ENCODE measurements at places on chromosomes 11 and 22.

GRCh38 chr11:97607291-97608000 is 1217.6 kb downstream of the JRKL start:
- DNase-seq = no peak

GRCh38 chr11:121890377-121890776 is 225.6 kb downstream of the BLID start:
- DNase-seq = no peak

DNA sequence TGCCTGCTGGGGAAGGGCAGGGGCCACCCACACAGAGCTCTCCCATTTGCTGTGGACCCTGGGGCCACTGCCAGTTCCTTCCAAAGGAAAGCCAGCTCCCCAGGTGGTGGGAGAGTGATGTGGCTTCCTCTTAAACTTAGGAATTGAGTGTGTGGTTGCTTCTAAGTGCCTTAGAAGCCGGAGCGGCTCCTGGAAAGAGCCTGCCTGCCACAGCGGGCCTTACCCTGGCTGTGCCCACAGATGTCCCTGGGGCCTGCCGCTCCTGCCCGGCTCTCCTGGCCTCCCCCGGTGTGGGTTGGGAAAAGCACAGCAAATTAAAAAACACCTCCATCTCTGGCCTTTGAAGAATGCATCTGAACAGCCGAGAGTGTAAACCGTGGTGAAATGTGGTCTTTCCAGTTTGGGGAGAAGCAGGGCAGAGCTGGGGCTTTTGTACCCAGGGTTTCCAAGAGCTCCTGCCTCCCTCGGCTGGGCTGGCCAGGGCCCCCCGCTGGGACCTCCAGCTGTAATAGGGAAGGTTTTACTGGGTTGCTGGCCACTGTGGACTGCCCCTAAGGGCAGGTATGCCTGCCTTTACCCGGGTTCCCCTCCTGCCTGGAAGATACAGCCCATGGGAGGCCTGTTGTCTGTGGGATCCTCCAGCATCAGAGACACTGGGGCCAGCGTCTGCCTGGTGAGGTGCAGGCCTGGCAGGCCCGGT is 30.2 kb downstream of the LRP5 start:
- no peak for DNase-seq

GRCh38 chr11:100890789-100891188 is 203.7 kb downstream of the ARHGAP42 start:
- no peak for DNase-seq

GRCh38 chr22:44281768-44282637 is 30.7 kb downstream of the SHISAL1 start:
- DNase-seq = no peak

- DNase-seq = peak; percentile 66
Observed at GRCh38 chr22:42562279-42562678, 8.5 kb downstream of the SERHL2 start.

- no peak for DNase-seq
Observed at GRCh38 chr11:112175599-112175952, 264 bp downstream of the BCO2 start.

- no peak for DNase-seq
Observed at GRCh38 chr22:41038732-41039131, 53.7 kb upstream of the EP300 start.

DNA sequence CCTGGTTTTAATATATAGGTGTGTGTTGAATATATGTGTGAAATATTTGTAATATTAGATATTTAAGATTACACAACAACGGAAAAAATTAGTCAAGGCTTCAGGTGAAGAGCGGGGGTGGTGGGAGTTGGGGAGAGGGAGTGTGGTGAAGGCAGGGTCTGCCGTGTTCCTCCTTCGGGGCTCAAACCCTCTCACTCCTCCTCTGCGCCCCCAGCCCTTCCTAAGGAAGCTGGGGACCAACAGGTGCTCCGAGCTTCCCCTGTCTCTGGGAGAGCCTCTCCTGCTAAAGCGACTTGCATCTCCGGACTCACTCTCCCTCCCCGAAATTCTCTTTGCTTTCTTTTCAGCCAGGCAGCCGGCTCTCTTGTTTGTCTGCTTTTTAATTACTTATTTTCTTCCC is 960 bp upstream of the CADM1 start:
- no peak for DNase-seq

DNA sequence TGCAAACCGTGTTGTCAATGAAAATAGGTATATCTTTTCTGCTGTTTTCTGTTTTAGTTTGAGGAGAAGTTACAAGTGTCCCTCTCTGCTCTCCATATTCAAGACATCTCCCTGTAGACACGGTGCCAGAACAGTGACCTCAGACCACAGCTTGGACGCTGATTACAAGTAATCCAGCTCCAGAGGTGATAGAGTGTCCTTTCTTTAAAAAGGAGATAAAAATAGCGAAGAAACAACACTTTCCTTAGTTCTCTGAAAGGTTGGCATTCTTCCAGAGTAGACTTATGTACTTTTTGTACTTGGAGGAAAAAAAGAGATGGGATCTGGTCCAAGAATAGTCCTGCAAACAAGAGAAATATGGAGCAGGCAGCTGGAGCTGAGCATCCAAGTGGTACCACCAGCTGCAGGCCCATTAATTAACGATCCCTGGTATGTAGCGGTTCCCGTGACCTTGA is 43.0 kb upstream of the WT1 start:
- no peak for DNase-seq

DNA sequence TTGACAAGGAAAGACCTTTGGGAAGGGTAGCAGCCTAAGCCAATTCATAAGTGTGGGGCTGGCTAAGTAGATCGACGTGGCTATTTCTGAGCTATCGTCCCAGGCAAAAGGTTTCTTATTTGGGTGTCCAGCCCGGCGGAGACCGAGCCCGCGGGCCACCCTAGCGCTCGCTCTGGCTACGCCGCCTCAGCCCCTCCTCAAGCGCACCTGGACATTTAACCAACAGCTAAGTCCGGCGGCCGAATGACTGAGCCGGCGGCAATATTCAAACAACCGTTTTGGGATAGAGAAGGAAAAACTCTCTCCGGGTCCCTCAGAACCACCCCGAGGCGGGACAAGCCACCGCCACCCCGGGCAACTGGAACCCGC is 457 bp downstream of the RNF141 start:
- no peak for DNase-seq

DNA sequence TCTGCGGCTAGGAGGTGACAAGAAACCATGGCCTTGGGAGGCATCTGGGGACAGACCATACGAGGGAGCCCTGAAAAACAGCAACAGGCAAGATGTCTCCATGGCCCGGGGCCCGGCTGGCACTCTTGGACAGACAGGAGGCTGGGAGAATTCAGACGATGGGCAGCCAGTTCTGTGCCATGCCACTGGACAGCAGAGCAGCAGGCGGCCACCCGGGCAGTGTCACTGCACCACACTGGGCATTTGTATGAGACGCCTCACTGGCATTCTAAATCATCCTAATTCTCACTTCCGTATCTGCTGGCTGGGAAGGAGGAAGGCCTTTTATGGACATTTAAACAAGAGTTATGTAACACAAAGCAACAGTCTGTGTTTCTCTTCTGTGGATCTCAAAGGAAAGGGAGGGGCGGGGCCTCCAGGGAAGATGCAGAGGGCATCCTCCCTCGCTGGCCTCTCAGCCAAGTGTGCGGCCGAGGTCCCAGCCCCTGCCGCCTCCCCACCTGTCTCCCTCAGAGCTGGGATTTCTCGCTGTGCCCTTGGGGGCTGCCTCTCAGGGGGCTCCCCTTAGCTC is 350.3 kb downstream of the SHANK2 start:
- DNase-seq = no peak

GRCh38 chr11:113689768-113690618 is 16.1 kb downstream of the TMPRSS5 start:
- DNase-seq = no peak

- no peak for DNase-seq
Observed at GRCh38 chr11:128504486-128504885, 82.9 kb downstream of the ETS1 start.

DNA sequence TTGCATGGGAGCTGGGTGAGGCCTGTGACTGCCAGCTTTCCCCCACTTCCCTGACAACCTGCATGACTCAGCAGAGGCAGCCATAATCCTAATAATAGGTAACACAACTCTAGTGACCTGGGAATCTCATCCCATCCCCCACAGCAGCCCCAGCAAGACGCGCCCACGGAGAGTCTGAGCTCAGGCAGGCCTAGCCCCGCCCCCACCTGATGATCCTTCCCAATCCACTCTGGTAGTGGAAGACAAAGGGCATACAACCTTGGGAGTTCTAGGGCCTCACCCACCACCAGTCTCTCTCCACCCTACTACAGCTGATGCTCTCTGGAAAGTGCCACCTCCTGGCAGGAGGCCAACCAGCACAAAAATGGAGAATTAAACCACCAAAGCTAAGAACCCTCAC is 60.3 kb downstream of the CWF19L2 start:
- no peak for DNase-seq

GRCh38 chr22:22450343-22450839 is 58.2 kb downstream of the ZNF280B start:
- peak; percentile 39 for DNase-seq

GRCh38 chr22:47515384-47516125 is 753.1 kb downstream of the TBC1D22A start:
- no peak for DNase-seq

DNA sequence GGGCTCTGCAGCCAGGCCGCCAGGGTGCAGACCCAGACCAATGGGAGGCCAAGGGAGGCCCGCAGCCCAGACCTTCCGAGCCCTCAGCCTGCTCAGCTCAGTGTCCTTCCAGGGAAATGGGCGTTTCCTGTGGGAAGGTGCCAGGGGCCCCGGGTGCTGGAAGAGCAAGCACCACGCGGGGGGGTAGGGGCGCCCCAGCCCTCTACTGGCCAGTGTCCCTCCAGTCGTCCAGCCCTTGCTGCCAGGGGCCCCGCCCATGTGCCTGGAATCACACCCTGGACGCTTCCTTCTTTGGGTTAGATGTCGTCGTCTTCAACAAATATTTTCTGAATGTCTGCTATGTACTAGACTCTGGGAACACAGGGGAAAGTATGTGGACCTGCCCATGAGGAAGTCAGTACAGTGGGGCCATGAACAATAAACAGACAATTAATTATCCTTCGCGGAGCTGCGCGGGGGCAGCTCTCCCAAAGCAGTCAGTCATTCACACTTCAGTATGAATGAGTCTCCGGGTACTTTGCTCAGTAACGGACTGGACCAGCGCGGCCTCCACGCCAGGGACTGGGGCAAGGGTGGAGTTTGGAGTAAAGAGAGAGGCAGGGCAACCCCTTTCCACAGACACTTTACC is 60.2 kb downstream of the CDKN1C start:
- no peak for DNase-seq

GRCh38 chr22:22711532-22711913 is 67.1 kb downstream of the GGTLC2 start:
- DNase-seq = no peak

Measured in KG1 (cell line).